Ureter (tissue), 1 donor: ENCODE measurements at places on chromosomes 4 and X. TPM values are rescaled to one million over a fixed set of nuclear protein-coding genes. Genes with fewer than 3 reads are reported as not detected.

SASH3 gene
- total RNA-seq = 8.4 TPM

MAGEA2B gene
- not detected for total RNA-seq

GRCh38 chr4:109441862-109442458 is 8.3 kb downstream of the SEC24B start:
- DNase-seq = no peak

DNA sequence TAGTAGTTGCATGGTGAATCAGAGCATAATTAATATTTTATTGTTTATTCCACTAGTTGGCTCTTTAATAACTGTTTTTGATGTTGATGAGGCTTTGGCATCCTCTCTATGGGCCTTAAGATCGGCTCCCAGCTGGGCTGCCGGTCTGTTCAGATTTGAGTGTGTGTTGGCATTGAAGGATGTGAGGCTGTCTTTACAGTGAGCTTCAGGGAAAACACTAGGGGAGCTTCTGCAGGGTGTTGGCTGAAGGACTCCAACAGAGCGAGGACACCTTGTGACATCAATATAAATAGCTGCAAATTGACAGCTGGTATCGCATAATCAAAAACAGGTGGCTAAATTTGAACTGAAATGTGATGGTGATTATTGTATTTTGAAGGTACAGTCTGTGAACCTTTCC is 322.0 kb downstream of the FSTL5 start:
- DNase-seq = no peak

MMRN1 gene
- total RNA-seq = 32.3 TPM

- DNase-seq = no peak
Observed at GRCh38 chrX:2445662-2446623, 54.8 kb downstream of the DHRSX start.

SPANXA1 gene
- total RNA-seq = not detected

PRDM5 gene
- total RNA-seq = 26.3 TPM

DNA sequence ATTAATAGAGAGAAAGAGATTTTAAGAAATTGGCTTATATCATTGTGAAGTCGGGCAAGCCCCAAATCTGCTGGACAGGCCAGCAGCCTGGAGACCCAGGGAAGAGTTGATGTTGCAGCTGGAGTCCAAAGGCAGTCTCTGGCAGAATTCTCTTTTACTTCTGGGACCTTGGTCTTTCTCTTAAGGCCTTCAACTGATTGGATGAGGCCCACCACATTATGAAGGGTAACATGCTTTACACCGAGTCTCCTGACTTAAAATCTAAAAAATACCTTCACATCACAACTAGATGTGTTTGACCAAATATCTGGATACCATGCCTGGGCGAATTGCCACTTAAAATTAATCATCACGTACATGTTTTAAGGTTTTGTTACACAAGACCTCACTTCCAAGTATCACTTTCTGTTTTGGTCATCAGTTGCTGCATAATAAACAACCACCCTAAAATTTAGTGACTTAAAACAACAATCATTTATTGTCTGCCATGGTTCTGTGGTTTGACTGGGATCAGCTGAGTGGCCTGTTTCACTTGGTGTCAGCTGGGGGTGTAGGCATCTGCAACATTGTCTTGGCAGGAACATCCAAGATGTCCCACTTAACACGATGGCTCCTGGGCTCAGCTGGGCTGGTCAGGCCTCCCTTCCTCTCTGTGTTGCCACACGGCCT is 3.4 kb downstream of the CD38 start:
- no peak for DNase-seq

TDO2 gene
- total RNA-seq = 1.0 TPM

- DNase-seq = no peak
Observed at GRCh38 chr4:24094726-24095125, 204.9 kb upstream of the PPARGC1A start.

DNA sequence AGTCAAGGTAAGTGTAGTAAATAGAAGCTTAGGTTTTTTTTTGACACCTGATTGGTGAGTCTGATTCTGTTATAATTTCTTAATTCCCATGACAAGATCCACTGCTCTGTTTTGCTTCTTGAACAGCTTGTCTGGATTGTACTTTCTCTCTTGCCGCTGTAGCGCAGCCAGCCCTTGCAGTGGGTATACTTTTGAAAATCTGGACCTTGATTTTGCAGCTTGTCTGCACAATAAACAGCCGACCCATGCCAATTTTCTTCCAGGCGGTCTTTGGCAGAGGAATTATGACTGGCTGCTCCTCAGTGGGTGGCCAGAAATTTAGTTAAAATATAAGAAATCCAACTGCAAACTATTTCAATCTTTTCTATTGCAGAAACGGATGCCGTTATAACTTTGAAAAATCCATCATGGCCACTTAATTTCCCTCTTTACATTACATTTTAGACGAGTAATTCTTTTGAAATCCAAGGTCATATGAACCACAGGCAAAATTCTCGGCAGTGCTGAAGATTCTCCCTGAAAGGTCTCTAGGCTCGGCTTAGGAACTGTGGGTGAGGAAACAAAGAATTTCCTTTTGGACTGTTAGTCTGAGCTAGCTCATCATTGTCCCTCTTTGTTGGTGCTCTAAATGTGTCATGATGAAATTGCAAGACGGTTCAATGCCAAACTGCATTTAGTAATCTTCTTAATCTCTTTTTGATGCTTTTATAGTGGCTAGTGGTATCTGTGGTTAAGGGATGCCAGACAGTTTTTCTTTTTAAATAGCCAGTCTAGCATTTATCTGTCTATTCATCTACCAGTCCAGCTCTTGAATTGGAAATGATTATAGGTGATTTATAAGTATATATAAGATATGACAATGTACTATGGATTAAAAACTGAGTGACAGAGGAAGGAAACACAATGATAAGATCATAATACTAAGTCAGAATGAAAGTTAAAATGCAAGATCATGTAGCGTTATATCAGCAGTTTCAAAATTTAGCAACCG is 31.5 kb upstream of the PTTG2 start:
- DNase-seq = no peak

- no peak for DNase-seq
Observed at GRCh38 chr4:56511098-56511497, 5.5 kb downstream of the ARL9 start.

DNA sequence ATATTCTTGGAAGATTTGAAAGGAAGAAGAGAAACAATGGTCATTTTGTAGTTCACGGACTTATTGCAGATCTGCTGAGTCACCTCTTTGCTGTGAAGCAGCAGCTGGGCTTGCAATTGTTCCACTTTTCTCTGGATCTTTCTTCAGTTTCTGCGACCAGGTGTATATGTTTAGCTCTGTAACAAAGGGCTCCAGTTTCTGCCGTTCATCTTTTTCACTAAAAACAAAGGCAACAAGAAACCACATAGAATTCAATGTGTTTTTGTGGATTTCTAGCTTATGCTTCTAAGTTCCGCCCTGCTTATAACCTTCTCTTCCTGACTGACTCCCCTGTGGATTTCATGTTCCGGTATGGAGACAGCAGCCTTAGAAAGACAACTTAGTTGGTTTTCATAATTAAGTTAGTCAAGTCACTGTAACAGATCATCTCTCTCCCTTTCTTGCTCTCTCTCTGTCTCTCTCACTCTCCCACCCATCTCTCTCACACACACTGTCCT is 121.6 kb upstream of the EPHA5 start:
- no peak for DNase-seq

MAGEC1 gene
- not detected for total RNA-seq

- DNase-seq = no peak
Observed at GRCh38 chr4:133143775-133144430, 5.2 kb upstream of the PCDH10 start.

POU4F2 gene
- not detected for total RNA-seq

DNA sequence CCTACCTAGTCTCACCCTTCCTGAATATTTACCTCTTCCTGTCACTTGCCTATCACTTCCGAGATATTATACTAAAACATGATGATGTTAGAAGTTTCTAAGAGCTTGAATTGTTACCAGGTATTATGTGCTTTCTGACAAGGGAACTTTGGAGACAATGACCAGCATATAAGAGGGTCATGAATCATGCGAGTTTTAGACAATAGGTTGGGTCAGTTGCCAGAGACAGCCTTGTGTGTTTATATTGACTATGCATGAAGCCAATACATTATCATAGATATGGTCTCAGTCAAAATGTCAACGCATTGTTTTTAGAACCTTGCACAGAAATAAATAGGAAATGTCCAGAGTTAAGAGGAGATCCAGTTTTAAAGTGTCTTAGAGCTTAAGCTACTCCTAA is 116.8 kb downstream of the KLHL4 start:
- DNase-seq = no peak

TMEM156 gene
- 0.99 TPM for total RNA-seq

DDIT4L gene
- 0.44 TPM for total RNA-seq

DNA sequence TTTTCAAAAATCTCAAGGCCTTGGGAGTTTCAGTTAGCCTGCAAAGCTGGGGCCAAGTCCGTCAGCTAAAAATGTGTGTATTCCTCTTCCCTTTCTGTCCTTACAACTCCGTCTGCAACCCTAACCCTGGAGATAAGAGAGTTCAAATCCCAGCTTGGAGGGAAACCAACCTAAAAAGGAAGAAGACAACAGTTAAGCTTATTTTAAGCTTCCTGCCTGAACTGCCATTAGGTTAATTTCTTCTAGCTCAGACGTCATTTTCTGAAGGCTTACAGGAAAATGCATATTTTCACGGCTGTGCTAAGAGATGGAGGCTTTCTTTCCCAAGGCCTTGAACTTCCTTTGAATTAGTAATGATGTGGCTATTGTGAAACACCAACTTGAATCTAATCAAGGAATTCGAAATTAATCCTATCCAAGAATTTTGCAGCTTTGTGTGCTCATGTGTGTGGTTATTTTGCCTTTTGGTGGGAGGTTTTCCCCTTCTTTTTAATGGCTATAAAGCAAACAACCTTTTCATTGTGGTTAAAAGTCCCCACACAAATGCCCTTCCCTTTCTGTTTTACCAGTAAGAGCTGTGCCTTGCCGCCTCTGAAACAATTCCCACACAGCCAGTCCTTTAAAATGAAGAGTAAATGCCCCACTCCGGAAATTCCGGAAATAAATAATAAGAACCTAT is 103.5 kb downstream of the IRF2 start:
- peak; percentile 1 for DNase-seq

DNA sequence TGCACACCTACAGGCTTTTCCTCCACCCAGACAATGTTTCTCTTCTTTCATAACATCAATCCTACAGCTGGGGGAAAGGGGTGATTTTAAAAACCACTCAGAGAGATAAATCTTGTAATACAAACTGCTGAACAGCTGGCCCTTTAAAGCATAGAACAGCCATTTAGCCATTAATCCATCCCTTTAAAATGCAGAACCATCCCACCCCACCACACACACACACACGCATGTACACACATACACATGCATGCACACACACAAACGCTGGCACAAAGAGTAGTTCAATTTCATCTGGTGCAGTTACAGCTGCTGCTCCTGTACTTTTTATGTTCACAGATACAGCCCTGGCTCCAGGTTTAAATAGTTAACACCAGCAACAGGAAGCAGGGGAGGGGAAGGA is 426.1 kb downstream of the MID1IP1 start:
- DNase-seq = no peak

GRCh38 chr4:74724979-74725378 is 69.3 kb downstream of the BTC start:
- DNase-seq = no peak
